ENCODE measurements at places on chromosomes 3 and 15.

DNA sequence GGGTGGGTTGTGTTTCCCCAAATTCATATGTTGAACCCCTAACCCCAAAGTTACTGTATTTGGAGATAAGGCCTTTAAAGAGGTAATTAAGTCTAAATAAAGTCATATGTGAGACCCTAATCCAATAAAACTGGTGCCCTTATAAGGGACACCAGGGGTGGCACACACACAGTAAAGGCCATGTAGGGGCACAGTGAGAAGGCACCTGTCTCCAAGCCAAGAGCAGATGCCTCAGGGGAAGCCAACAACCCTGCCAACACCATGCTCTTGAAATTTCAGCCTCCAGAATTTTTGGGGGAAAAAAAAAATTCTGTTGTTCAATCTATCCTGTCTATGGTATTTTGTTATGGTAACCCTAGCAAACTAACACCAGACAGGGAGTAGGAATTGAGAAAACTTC lies 1.5 kb upstream of the GMNC start:
- no peak for DNase-seq

DNA sequence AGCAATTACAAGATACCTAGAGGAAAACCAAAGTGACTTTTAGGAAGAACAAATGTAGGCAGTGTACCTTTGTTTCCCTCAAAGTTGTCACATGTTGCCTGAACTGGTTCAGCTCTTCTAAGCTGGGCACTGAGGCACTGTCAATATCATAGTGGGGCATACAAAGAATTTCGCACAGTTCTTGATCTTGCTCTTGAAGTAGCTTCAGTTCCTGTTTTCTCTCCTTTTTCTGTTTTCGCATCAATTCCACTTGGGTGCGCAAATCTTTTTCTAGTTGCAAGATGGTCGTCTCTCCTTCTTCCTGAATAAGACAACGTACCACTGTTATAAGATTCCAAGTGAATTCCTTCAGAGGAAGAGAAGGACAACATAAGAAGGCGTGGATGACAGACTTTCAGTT lies 12.7 kb downstream of the PRC1 start:
- peak; percentile 8 for DNase-seq

GRCh38 chr3:31919528-31919927 lies 61.5 kb downstream of the OSBPL10 start:
- no peak for DNase-seq

- DNase-seq: no peak
Observed at GRCh38 chr15:68022061-68022460, 32.1 kb upstream of the PIAS1 start.

- DNase-seq: no peak
Observed at GRCh38 chr15:60135961-60136360, 131.8 kb downstream of the FOXB1 start.

GRCh38 chr3:32632533-32633265 lies 52.3 kb upstream of the CNOT10 start:
- DNase-seq: no peak

DNA sequence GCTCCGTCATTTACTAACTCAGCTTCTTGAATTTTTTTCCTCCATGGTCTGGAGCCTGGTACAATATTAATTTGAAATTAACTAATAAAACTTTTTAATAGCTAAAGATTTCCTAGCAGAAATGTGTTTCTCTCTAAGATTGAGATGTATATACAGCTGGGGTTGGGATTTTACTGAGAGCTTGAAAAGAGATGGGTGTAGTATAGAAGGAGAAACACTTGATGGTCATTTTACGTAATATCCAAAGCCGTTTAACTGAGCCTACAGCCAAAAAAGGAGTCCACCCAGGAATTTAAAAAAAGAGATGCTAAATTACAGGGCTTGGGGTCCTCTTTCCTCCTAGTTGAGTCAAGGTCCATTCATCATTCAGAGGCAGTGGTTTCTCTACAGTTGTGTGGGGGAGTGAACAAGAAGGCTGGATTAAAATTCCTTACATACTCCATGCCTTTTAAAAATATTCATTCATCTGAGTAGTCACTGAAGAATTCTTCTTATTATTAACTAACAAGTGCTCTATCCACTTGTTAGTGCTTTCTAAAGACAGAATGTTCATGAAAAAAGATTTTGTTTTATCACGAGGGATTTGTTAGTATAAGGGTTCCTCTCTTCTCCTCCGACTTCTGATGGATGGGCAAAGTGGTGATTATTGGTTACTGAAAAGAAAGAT lies 255.3 kb upstream of the IL12A start:
- no peak for DNase-seq

- DNase-seq: no peak
Observed at GRCh38 chr3:55486101-55486856, 827 bp downstream of the WNT5A start.

GRCh38 chr3:106006001-106006400 lies 137.2 kb upstream of the CBLB start:
- no peak for DNase-seq

DNA sequence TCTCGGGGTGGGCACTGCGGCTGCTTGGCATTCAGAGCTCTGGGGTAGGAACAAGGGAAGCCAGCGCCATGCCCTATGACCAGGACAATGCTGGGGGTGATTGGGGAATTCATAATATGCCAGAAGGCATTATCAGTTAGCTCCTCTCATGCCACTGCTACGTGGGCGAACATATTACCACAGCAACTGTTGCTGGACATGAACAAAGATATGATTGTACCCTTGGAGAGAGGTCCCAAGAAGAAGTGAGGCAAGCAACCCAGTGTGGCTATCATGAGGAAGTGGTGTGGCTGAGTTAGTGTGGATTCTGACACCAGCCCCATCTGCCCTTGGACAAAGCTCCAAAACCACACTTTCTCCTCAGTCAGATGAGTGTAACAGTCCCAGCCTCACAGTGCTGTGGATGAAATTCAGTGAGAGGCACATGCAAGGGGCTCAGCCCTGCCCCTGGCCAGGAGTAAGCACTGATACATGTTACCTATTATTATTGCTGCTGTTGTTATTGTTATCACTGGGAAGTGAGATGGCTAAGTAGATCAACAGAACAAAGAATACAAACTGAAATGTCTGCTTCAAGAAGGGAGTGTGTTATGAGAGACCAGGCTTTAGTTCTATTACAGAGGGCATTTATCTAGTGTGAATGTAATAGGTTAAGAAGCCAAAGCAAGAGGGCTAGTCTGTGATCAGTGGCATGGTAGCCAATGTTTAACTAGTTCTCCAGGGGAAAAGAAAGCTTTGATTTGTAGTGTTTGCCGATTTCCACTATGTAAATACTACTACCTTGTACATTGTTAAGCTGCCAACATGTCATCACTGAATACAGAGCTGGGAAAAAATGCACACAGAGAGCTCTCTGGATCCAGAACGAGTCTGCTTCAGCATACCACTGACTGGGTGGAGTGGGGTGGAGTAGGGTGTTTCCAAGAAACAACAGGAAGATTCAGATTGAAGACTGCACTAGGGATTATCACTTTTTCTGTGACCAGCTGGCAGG lies 222.3 kb upstream of the EIF1B start:
- DNase-seq: no peak

GRCh38 chr15:59444980-59445545 lies 7.1 kb downstream of the FAM81A start:
- DNase-seq: no peak

DNA sequence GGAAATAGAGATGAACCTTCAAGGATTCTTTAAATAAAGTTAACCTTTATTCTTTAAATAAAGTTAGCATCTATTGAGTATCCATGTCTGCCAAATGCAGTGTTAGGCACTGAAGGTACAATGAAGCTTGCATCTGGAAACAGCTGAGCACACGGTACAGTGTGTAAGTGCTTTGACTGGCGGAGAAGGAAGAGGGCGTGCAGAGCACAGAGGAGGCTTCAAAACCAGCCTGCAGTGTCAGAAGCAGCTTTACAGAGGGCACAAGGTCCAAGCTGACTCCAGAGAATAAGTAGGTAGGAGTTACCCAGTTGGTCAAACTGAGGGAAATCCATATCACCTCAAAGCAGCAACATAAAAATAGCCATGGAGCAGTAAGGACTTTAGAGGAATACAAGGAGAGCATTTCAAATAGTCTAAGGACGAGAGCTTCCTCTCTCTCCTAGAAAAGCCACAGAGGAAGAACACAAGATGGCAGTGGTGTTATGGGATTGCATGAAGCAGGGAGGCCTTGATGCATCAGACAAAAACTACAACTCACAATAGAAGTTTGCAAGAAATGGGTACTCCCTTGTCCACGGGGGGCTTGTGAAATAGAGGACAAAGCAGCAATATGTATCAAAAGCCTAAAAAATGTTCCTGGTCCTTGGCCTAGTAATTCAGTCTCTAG lies 60.3 kb upstream of the PPP2R3A start:
- no peak for DNase-seq

DNA sequence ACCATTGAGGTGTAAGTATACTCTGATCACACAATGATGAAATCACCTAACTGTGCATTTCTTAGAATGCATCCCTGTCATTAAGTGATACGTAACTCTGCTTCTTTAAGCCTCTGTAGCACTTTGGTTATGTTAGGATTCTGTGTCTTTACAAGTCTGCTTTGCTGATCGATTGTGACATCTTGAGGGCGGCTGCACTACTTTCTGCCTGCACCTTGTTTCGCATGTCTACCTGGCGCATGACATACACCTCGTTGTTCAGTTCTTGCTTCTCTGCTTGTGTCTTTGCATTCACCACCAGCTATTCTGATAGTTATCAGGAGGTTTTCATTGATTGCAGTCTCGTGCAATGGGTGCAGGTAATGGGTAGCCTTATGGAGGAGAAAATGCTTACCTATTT lies 32.7 kb downstream of the IGF1R start:
- DNase-seq: no peak

GRCh38 chr15:70406617-70407335 lies 309.1 kb upstream of the TLE3 start:
- DNase-seq: no peak

DNA sequence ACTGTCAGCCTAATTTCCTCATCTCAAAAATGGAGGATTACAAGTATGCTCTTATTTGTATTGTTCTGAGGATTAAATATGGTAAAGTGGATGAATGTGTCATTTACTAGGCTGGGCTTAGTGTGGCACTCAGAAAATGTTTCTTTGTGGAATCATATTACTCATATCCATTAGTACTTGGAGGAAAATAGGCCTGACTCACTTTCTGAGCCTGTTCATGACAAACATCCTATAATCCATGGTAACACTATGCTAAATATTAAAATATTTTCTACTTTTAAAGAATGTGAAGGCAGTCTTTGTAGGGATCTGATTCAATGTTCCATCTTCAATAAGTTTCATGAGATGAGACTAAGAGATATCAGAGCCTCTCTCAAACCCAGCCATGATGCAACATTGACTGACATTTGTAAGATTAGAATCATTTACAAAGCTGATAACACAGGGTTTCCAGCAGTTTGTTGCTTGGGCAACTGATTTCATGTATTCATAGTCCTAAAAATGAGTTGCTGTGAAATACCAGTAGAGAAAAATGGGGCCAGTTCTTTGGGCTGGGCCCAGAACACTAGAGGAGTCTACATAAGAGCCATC lies 1048.5 kb downstream of the NTRK3 start:
- DNase-seq: no peak

GRCh38 chr3:11600501-11601282 lies 43.0 kb downstream of the VGLL4 start:
- no peak for DNase-seq

DNA sequence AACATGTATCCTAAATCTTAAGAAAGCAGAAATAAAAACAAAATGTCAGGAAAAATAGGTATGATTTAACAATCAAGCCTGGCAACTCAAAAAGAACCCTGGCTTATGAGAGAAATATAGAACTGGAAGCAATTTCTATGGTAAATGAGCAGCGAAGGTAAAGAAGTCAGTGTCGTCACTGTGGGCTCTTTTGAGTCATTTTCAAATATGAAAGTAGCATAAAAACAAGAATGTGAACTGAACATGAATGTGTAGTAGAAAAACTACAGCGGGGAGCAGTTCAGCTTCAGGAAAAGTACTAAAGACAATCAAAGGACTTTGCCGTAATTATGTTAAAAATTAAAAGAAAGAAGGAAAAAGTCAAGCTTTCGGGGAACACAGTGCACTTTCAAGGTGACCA lies 17.5 kb downstream of the LSG1 start:
- DNase-seq: no peak

GRCh38 chr3:159482241-159482993 lies 506.2 kb upstream of the IL12A start:
- no peak for DNase-seq

DNA sequence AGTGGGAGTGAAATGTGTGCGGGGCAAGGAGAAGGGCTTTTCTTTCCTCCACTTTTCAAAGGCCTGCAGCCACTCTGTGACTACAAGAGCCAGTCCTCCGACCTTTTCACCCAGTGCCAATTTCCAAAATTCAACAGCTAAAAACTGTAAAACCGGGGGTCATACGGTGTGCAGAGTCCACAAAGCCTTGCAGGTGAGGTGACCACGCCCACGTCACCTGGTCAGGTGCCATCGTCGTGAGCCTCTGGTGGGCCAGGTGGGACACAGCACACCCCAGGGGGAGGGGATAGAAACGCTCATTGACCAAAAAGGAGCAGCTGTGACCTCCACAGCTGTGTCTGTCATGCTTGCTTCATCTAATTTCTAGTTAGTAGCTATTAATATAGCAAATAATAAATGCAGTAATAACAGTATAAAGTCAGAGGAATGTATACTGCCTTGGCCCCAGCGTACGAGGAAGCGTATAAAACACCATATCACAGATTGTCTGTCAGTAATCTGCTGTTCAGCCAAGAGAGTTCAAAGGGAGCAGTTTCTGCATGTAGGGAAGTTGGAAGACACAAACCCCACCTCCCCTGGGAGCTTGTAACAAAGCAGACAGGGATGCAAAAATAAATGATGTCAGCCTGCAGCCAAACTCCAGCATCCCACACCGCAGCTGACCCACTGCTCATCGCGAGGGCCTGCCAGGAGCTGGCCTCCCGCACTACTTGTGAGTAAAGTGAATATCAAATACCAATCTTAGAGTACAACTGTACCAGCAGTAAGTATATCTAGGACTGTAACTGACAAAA lies 86.7 kb downstream of the VGLL4 start:
- DNase-seq: no peak

- DNase-seq: peak; percentile 32
Observed at GRCh38 chr15:90530250-90531051, 728 bp downstream of the CRTC3 start.

GRCh38 chr3:111980716-111981456 lies 2.1 kb downstream of the ABHD10 start:
- no peak for DNase-seq

DNA sequence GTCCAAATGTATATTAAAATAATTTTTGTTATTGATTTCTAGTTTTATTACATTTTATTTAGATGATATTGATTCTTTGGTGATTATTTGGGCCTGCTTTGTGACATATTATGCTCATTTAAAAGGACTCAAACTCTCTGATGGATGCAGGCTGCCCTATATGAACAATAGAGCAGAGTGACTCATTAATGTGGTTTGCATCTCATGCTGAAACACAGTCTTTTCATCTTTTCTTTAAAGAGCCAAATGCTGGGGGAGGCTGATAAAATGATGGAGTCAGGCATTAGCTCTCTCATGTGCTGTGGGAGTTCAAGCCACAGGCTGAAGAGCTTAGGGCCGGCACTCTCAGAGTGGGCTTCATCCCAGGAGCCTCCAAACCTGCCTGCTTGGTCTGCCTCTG lies 7.2 kb downstream of the PLA1A start:
- DNase-seq: no peak

DNA sequence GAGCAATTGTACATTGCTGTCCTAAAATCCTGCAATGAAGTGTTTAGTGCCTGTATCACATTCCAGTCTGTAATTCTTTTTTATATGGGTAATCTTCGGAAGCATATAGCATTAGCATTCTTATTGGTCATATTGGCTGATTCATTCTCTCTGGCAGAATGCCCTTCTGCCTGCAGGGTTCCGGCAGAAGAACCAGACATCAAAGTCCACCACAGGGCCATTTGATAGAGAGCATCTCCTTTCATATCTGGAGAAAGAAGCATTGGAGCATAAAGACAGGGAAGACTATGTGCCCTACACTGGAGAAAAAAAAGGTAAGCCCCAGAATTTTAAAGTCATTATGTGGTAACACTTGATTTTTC lies 39.6 kb downstream of the TMOD3 start:
- no peak for DNase-seq

Measured in memory B cell (primary cell).